ENCODE measurements at places on chromosomes 6 and 20. TPM values are rescaled to one million over a fixed set of nuclear protein-coding genes. Genes with fewer than 3 reads are reported as not detected.
A peak's percentile ranks its signal among the peaks of the same experiment; 100 is the strongest.

The HRH3 gene
- not detected for total RNA-seq

The ZKSCAN8 gene
- total RNA-seq, result 20.8 TPM

The ID4 gene
- total RNA-seq, result not detected

The UNC5CL gene
- 1.6 TPM for total RNA-seq

DNA sequence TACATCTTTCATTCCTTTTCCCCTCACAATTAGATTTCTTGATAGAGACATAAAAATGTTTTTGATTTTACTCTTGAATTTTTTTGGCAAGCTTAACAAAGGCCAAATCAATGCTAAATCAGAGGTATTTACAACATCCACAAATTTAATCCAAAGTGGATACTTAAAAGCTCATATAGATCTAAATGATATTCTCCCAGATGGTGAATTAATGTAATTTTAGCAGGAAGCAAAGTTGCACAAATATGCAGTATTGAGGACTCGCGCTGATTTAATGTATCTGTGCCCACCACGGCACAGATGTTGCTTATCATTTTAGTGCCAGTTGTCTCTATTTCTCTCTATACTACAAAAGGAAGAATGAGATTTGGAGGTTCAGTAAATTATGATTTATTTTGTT is 167.4 kb downstream of the COL19A1 start:
- no peaks in the 10 kb centered on the region for H3K4me1 ChIP-seq
- no peak for DNase-seq
- no peak overlapping the region for H3K4me3 ChIP-seq

- H3K4me3 ChIP-seq, result no peak overlapping the region
- H3K27ac ChIP-seq, result no peak overlapping the region
- H3K4me1 ChIP-seq, result peaks cover 9% of the 10 kb centered on the region
- peaks cover 35% of the 10 kb centered on the region for H3K27me3 ChIP-seq
- no peak for DNase-seq
Measured at GRCh38 chr6:32912951-32913350, 27.9 kb downstream of the HLA-DMB start.

DNA sequence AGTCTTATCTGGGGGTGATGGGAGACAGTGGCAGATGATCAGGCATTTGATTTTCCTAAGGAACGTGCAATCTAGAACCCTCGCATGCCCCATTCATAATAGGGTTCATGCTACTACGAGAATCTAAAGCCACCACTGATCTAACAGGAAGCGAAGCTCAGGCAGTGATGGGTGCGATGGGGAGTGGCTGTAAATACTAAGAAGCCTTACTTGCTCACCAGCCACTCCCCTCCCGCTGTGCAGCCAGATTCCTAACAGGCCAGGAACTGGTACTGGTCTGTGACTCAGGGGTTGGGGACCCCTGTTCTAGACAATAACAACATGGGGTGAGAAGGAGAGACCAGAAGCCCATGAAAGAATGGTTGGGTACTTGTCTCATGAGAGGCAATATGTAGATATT is 4.5 kb downstream of the TREML4 start:
- no peaks in the 10 kb centered on the region for H3K36me3 ChIP-seq
- H3K27me3 ChIP-seq, result peaks cover 29% of the 10 kb centered on the region
- no peak overlapping the region for H3K4me3 ChIP-seq
- H3K27ac ChIP-seq, result no peak overlapping the region
- H3K4me1 ChIP-seq, result no peaks in the 10 kb centered on the region
- no peak for DNase-seq

GRCh38 chr6:97097068-97098047 is 172.8 kb downstream of the KLHL32 start:
- H3K27ac ChIP-seq, result no peak overlapping the region
- H3K27me3 ChIP-seq, result no peaks in the 10 kb centered on the region
- H3K4me1 ChIP-seq, result no peaks in the 10 kb centered on the region
- DNase-seq, result no peak
- H3K36me3 ChIP-seq, result no peaks in the 10 kb centered on the region
- H3K4me3 ChIP-seq, result peak overlapping the region; percentile 15

DNA sequence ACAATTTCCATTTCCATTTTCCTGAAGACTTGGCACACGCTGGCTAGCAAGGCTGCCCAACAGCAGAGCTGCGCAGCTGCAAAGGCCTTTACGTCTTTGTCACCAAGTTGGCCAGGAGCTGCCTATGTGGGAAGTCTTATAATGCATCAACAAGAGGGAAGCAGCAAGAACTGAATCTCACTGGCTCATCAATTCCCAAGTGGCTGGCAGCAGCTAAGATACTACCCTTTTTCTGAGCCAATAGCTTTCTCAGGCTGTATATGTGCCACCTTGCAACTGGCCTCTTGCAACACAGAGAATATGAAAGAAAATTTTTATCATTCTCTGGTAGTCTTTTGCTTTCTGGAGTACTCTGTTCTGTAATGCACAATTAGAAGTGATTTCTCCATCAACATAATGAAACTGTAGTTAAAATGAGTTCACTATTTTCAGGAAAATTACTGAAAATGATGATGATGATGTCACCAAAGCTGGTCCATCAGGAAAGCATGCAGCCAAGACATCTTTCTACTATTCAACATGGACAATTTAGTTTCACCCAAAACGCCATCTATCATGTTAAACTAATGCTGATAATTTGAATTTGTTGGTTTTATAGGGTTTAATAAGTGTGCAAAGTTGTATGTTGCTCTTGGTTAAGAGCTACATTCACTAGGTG is 97.3 kb upstream of the FOXA2 start:
- H3K27me3 ChIP-seq, result no peaks in the 10 kb centered on the region
- no peak for DNase-seq
- H3K4me1 ChIP-seq, result no peaks in the 10 kb centered on the region
- H3K36me3 ChIP-seq, result no peaks in the 10 kb centered on the region
- no peak overlapping the region for H3K4me3 ChIP-seq
- no peak overlapping the region for H3K27ac ChIP-seq

Measured in activated T-helper 2 cell treated with anti-CD3 and anti-CD28 coated beads, Interferon-gamma antibody, Interleukin-2, Interleukin-4, amounts not matched to agents 10 μg/mL and 5 μg/mL and 100 μg/mL, durations not matched to agents 14 hours and 24 hours and 36 hours (primary cell).